ENCODE measurements at places on chromosomes 5 and 9. TPM values are rescaled to one million over a fixed set of nuclear protein-coding genes. Genes with fewer than 3 reads are reported as not detected.

DNA sequence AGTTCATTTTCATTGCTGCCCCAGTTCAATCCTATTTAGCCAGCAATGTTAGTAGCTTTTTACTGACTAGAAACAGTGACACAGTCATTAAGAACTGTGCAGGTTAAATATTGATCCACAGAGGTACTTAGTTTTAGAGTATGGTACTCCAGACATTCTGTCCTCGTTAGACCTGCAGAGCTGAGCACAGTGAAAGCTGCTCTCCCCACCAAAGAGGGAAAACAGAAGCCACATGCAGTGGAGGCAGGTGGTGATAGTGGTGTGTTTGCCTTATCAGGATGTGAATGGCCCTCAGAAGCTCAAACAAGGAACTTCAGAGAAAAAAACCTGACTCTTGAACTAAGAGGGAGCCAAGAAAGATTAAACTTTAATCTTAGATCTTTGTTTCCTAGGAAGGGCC lies 75.5 kb downstream of the UNC13B start:
- no peak for DNase-seq

- DNase-seq: peak; percentile 68
Measured at GRCh38 chr9:99822109-99822805, 572 bp downstream of the NR4A3 start.

DNA sequence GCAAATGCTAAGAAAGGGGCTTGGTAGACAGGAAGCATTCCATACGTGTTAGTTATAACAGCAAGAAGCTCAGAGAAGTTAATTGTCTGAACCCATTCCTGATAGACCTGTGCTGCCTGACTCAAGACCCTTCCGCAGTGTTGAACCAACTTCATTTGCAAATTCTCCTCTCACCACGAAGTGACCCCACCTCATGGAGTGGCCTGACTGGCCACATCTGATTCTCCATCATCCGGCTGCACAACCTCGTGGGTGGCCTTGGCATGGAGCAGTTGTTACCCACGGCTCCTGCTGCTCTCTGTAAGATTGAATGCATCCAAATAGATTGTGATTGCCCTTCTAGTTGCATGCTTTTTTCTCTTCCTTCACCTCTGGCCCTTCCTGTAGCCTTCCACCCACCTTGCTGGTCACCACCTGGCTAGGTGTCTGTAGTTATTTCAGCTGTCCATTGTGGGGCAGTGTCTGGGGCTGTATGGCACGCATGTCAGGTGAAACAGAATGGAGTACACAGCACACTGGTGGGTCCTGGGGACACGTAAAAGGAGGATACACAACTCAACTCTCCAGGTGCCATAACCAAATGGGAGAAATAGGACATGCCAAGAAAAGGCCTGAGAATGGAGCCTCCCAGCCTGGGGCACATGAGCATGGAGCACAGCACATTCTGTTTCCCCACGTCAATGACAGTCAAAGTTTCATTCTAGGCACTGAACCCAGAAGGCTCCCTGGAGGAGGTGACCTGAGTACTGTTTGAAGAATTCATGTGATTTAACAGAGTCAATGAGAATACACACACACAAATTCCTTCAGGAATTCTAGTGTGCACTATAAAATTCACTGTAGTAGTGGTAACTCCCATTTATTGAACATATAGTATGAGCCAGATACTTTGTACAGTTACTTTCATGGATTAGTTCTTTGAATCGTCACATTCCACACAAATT lies 70.5 kb upstream of the PTCH1 start:
- no peak for DNase-seq

- no peak for DNase-seq
Measured at GRCh38 chr5:14257995-14258403, 114.9 kb downstream of the TRIO start.

- DNase-seq: no peak
Measured at GRCh38 chr9:13750061-13750460, 470.6 kb upstream of the MPDZ start.

DNA sequence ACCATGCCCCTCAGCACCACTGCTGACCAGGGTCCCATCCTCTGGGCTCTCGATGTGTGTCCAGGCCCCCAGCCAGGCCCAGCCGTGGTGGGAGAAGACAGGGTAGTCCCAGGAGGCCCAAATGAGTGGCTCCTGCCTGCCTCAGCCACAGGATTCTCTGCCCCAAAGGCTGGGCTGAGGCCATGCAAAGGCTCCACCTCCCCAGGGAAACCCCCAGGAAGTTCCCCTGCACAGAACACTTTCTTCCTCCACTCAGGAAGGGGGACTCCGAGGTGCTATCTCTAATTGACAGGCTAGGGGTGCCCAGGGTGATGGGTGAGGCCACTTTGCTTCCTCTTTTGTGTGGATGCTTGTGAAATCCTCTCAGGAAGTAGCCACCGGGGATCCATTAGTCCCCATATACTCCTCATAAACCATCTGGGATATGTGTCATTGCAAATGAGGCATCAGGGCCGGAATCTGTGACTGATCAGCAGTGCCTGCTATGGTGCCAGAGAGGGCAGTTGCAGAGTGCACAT lies 23.1 kb upstream of the TDRD7 start:
- DNase-seq: no peak

- DNase-seq: peak; percentile 16
Measured at GRCh38 chr5:103867857-103868598, 305.4 kb upstream of the NUDT12 start.

- no peak for DNase-seq
Measured at GRCh38 chr5:97937846-97938245, 754.8 kb upstream of the RIOK2 start.

DNA sequence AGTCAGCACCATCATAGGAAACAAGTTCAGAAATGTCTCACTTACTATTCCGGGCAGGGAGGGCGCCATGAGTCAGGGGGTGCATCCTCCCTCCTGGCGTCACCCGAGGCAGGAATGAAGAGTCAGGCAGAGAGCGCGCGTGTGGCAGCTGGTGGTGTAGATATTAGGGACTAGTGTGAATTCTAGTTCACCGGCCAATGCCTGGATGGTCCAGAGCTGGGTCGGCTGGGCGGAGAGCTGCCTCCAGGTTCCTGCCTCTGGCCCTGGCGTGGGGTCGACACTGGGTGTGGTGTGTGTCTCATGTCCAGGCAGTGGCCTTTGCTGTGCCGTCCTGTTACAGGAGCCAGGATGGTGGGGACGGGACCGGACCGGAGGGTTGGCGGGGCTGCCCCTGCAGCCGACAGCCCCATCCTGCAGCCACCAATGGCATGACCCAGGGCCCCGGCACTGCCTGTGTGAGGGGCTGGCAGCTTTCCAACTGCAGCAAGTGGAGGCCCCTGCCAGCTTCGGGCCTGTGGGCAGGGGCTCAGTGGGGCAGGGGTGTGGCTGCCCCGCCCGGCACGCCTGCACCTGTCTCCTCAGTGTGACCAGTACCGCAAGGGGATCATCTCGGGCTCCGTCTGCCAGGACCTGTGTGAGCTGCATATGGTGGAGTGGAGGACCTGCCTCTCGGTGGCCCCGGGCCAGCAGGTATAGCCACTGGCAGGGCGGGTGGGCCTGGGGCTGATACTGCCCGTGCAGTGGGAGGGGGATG lies 9.1 kb downstream of the DIPK1B start:
- DNase-seq: no peak

DNA sequence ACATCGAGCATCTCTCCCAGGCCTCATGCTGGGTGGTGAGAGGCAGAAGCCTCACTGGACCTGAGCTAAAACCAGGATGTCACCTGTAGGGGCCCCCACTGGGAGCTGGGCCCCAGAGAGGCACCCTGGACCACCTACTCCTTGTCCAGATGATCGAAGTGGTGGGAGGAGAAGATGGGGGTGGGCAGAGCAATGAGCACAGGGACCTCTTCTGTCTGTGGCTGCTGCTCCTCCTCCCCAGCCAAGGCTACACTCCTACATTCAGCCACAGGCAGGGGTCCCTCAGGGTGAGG lies 227.5 kb downstream of the CACNA1B start:
- DNase-seq: peak; percentile 8

- DNase-seq: no peak
Measured at GRCh38 chr5:39955156-39955555, 530.4 kb upstream of the DAB2 start.

GRCh38 chr5:103598997-103599566 lies 36.5 kb upstream of the NUDT12 start:
- no peak for DNase-seq

GRCh38 chr9:81462801-81463200 lies 226.5 kb downstream of the TLE1 start:
- no peak for DNase-seq

DNA sequence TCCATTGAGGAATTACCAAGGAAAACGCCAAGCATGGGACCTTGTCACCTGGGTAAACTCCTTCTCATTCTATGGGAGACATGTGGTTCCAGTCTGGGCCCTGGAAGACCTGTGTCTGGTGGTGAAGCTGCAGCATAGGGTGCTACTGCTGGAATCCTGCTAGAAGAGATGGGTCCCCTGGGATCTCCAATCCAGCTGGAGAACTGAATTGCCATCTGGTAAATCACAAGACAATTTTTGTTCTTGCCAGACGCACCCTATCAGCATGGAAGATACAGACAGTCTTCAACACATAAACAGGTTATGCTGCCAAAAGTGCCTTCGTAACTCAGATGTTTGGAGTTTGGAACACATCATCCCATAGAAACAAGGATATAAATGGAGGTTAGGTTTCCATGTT lies 424.0 kb upstream of the BRINP1 start:
- no peak for DNase-seq

- no peak for DNase-seq
Measured at GRCh38 chr5:148823871-148824270, 2.5 kb upstream of the ADRB2 start.

Gene SPINK6
- not detected for polyA plus RNA-seq

Gene IL7R
- 4.5 TPM for polyA plus RNA-seq

Gene PCSK1
- not detected for polyA plus RNA-seq

Gene IFT74
- polyA plus RNA-seq: 6.3 TPM

Gene PTGES
- 3.2 TPM for polyA plus RNA-seq

Gene ADCY2
- polyA plus RNA-seq: not detected

Gene SHISAL2B
- polyA plus RNA-seq: not detected

Gene CCNB1
- 67.8 TPM for polyA plus RNA-seq

Gene CXXC5
- 47.4 TPM for polyA plus RNA-seq

Gene PCA3
- polyA plus RNA-seq: 0.21 TPM

Gene FAM200C
- 2.2 TPM for polyA plus RNA-seq

Gene CCNO
- polyA plus RNA-seq: not detected

Gene ZMAT2
- 42.2 TPM for polyA plus RNA-seq

Gene DMRT3
- not detected for polyA plus RNA-seq

Gene DOLK
- 31.7 TPM for polyA plus RNA-seq

Gene FAM169A
- 3.3 TPM for polyA plus RNA-seq

All from SK-N-SH (cell line).